ENCODE measurements at places on chromosomes 7 and 10.
A peak's percentile ranks its signal among the peaks of the same experiment; 100 is the strongest.

- no peak for DNase-seq
Measured at GRCh38 chr7:24898691-24899090, 81.3 kb downstream of the OSBPL3 start.

DNA sequence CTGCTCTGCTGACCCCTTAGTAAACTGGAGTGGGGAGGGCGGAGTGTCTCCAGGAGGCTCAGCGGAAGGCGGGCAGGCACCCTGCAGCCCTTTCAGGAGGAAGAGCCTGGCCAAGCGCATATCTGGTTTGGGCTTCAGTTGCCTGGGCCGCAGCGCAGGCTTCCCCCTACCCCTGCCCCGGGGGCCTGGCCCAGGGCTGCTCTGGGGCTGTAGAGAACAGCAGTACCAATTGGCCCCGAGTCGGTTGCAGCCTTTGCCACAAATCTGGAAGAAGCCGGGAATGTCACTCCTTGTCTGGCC lies 28.1 kb upstream of the JAKMIP3 start:
- no peak for DNase-seq

- DNase-seq, result no peak
Measured at GRCh38 chr10:68543004-68543918, 15.9 kb upstream of the SLC25A16 start.

DNA sequence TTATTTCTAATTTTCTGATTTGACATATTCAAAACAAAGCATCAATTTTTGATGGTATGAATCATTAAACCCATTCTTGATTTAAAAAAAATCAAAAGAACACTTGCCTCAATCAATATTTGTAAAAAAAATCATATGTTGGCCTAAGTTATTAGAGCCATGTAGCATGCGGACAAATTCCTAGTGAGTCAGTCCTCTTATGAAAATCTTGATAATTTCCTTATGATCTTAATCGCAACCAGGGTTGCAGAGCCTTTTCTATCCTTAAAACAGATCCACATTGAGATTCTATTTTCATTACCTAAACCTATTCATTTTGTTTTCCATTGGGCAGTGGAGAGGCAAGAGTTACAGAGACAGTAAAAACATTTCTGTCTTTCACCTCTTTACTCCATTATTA lies 203.2 kb downstream of the ARL4A start:
- DNase-seq, result no peak

- peak; percentile 55 for DNase-seq
Measured at GRCh38 chr10:45470098-45471012, 96.3 kb downstream of the ALOX5 start.

DNA sequence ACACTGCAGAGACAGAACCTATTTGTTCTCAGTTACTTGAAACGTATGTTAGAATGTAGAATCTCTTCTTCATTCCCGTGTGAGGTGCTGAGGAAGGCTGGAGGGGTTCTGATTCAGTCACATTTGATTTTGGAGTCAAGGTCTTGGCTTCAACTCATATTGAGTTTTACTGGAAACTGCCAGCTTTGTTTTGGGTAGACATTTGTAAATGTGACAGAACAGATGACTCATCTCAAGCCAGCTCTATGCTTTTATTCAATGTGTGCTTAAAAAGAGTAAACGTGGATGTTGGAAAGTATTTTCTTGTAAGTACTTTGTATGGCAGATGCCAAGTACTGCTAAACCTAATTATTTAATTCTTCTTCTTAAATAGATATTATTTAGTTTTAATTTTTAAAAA lies 780.8 kb upstream of the C7orf33 start:
- no peak for DNase-seq

DNA sequence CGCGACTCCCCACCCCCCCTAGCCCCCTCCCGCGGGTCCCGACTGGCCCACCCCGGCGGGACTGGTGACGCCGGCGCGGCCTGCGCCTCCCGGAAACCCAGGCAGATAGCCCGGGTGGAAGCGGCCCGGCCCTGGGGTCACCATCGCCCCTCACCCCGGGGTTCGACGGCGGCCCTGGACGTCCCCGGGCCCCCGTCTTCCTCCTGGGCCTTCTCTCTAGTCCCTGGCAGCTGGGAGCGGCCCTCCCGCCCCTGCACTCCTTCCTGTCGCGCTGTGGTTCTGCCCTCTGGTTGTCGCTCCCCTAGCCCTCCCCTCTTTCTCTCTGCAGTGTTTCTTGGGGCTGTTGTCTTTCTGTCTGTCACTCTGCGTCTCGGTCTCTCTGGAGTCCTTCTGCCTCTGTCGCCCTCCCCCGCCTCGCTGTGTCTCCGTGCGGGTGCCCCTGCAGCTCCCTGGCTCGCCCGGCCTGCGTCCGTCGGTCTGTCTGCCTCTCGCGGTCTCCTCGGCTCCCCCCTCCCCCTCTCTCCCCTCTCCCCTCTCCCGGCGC lies 90.5 kb upstream of the PAX2 start:
- DNase-seq, result no peak

- peak; percentile 65 for DNase-seq
Measured at GRCh38 chr10:124539935-124540641, 78.5 kb downstream of the LHPP start.

- no peak for DNase-seq
Measured at GRCh38 chr7:25313526-25313925, 85.2 kb upstream of the NPVF start.

GRCh38 chr7:139777948-139778841 lies at the start of gene HIPK2:
Gene HIPK2 (minus strand): TSS chr7:139777998. CDS start chr7:139777623, 375 bp downstream.
- peak; percentile 58 for DNase-seq

GRCh38 chr7:1818575-1819258 lies 148.6 kb downstream of the ELFN1 start:
- DNase-seq, result no peak

DNA sequence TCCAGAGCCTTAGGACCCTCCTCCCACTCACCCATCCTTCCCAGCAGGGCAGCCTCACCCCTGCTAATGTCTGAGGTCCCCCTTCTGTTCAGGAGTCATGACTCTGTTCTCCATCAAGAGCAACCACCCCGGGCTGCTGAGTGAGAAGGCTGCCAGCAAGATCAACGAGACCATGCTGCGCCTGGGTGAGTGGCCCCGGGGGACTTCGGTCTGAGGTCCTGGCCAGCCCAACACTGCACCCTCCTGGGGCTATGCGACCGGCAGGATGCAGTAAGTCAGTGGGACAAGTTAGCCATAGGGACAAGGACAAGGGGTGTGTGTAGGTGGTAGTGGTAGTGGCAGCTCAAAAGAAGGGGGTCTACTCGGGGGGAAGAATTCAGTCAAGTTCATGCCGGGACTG lies 16.2 kb upstream of the AHCYL2 start:
- no peak for DNase-seq

DNA sequence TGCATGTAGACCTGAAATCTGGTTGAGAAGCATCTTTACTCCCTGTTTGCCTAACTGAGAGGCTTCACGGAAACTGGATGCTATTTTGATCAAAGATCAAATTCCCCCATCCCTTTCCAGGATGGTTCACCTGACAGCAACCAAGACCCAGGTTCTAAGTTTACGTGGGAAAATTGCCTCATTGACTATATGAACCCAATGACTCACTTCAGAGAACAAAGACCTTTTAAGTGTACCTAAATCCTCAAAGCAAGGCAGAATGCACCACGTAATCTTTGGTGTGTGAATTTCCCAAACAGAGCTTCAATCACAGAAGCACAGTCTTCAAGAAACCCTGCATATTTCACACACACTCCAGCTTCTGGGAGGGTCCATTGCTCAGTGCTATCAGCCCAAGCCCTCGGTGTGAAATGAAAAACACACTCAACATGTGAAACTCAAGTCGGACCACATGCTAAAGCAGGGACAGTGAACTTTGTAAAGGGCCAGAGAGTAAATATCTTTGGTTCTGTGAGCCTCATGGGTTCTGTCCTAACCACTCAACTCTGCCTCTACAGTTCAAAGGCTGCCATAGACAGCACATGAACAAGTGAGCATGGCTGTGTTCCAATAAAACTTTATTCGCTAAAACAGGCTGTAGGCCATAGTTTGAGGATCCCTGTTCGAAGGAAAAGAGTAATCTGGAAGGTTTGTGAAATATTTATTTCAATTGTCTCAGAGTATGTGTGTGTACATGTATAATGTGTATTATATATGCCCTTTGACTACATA lies 275.6 kb upstream of the FOXK1 start:
- no peak for DNase-seq

All from stimulated activated effector memory CD8-positive, alpha-beta T cell treated with anti-CD3 and anti-CD28 coated beads, Interleukin-12 subunit alpha, Interleukin-12 subunit beta, amount 100 ng/mL, for 72 hours (primary cell).